ENCODE measurements at places on chromosomes 3 and 15. TPM values are rescaled to one million over a fixed set of nuclear protein-coding genes. Genes with fewer than 3 reads are reported as not detected.

The DPH6 gene
- total RNA-seq = 26.4 TPM

The WDR93 gene
- total RNA-seq = 0.69 TPM

The WDR72 gene
- total RNA-seq = 0.10 TPM

The RTP3 gene
- total RNA-seq = not detected

The ZDHHC3 gene
- total RNA-seq = 95.8 TPM

The CNTN3 gene
- 24.1 TPM for total RNA-seq

The PLSCR5 gene
- 0.88 TPM for total RNA-seq

The GOLGB1 gene
- 53.9 TPM for total RNA-seq

The FAH gene
- total RNA-seq = 23.1 TPM

GRCh38 chr3:28521663-28522062 lies 173.0 kb upstream of the AZI2 start:
- no peaks in the 10 kb centered on the region for H3K36me3 ChIP-seq
- H3K27me3 ChIP-seq = no peaks in the 10 kb centered on the region
- DNase-seq = no peak
- no peak overlapping the region for H3K27ac ChIP-seq
- no peak overlapping the region for H3K4me3 ChIP-seq

GRCh38 chr3:132290833-132291232 lies 26.4 kb upstream of the ACP3 start:
- no peaks in the 10 kb centered on the region for H3K27me3 ChIP-seq
- no peak for DNase-seq
- no peaks in the 10 kb centered on the region for H3K36me3 ChIP-seq
- no peak overlapping the region for H3K4me3 ChIP-seq

- H3K27me3 ChIP-seq = no peaks in the 10 kb centered on the region
- H3K4me3 ChIP-seq = no peak overlapping the region
- DNase-seq = no peak
- H3K4me1 ChIP-seq = peaks cover 11% of the 10 kb centered on the region
- no peaks in the 10 kb centered on the region for H3K36me3 ChIP-seq
- peak overlapping the region; percentile 6 for H3K27ac ChIP-seq
These were observed 9.5 kb upstream of the TRIM69 start for GRCh38 chr15:44726568-44727484.

GRCh38 chr3:77816366-77816765 lies 776.5 kb downstream of the ROBO2 start:
- no peaks in the 10 kb centered on the region for H3K4me1 ChIP-seq
- no peaks in the 10 kb centered on the region for H3K27me3 ChIP-seq
- H3K4me3 ChIP-seq = no peak overlapping the region
- DNase-seq = no peak
- H3K27ac ChIP-seq = no peak overlapping the region

- no peak overlapping the region for H3K4me3 ChIP-seq
- H3K4me1 ChIP-seq = no peaks in the 10 kb centered on the region
- no peaks in the 10 kb centered on the region for H3K27me3 ChIP-seq
These were observed 38.4 kb downstream of the TSC22D2 start for GRCh38 chr3:150446470-150446977.

GRCh38 chr3:137259089-137259488 lies 301.3 kb downstream of the IL20RB start:
- H3K4me3 ChIP-seq = no peak overlapping the region
- H3K27ac ChIP-seq = no peak overlapping the region
- H3K36me3 ChIP-seq = no peaks in the 10 kb centered on the region
- no peak for DNase-seq
- no peaks in the 10 kb centered on the region for H3K27me3 ChIP-seq
- peaks cover 10% of the 10 kb centered on the region for H3K4me1 ChIP-seq

- no peaks in the 10 kb centered on the region for H3K4me1 ChIP-seq
- no peaks in the 10 kb centered on the region for H3K27me3 ChIP-seq
- no peak overlapping the region for H3K27ac ChIP-seq
- no peak for DNase-seq
These were observed 46.7 kb downstream of the PRTG start for GRCh38 chr15:55696221-55696620.

DNA sequence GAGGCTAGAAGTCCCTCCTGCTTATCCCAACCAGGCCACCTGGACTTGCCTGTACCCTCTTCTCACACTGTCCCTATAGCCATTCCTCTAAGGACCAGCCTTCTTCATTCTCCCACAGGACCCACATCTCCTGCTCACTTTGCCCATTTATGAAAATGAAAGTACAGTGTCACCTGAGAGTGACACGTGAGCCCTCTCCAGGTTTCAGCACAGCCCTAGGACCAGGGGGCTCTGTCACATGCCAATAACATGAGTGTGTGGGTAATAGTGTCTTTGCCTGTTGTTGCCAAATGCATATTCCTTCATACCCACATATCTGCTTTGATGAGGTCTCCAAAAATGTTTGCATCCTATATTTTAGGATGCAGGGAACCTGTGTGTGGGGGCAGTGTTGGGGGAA lies 42.3 kb upstream of the TNFAIP8L3 start:
- H3K4me3 ChIP-seq = no peak overlapping the region
- H3K36me3 ChIP-seq = no peaks in the 10 kb centered on the region
- DNase-seq = no peak
- no peaks in the 10 kb centered on the region for H3K27me3 ChIP-seq
- no peak overlapping the region for H3K27ac ChIP-seq

DNA sequence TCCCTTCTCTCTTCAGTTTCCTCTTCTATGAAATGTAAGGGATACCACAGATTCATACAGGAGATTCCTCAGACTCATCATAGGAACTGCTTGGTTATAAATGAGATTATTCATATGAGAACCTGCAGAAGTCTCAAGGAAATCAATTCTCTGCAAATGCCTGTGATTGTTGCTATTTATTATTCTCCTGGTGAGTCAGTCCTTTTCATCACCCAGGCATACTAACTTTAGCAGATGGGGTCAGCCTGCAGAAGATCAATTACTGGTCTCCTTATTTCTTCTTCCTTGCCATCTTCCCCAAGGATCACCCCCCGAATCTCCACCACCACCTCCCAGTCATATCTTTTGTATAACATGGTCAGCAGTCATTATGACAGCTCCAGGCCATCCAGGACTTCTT lies 53.8 kb upstream of the DCP1A start:
- H3K4me3 ChIP-seq = no peak overlapping the region
- DNase-seq = no peak

DNA sequence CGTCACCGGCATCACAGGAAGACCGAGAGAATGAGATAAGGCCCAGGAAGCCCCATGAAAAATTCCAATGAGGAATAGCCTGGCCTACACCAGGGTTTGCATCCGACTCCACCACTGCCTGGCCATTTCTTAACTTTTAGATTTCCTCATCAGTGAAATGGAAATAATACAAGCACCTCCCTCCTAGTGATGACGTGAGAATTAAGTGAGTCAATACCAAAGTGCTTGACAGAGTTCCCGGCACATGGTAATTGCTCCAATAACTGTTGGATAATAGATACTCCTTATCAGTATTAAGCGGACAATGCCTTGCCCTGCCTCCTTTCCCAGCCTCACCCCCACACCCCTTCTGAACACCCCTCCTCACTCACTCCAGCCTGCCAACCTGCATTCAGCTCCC lies 105.4 kb downstream of the TLE3 start:
- H3K27ac ChIP-seq = no peak overlapping the region
- H3K36me3 ChIP-seq = no peaks in the 10 kb centered on the region
- H3K4me1 ChIP-seq = peaks cover 35% of the 10 kb centered on the region
- no peak overlapping the region for H3K4me3 ChIP-seq
- peaks cover 8% of the 10 kb centered on the region for H3K27me3 ChIP-seq

- H3K4me3 ChIP-seq = no peak overlapping the region
- H3K27ac ChIP-seq = no peak overlapping the region
- no peaks in the 10 kb centered on the region for H3K4me1 ChIP-seq
These were observed 160.9 kb downstream of the TBC1D5 start for GRCh38 chr3:17581421-17582080.

- no peak overlapping the region for H3K4me3 ChIP-seq
- peaks cover 44% of the 10 kb centered on the region for H3K36me3 ChIP-seq
- no peaks in the 10 kb centered on the region for H3K27me3 ChIP-seq
- no peaks in the 10 kb centered on the region for H3K4me1 ChIP-seq
These were observed 30.3 kb downstream of the CDC25A start for GRCh38 chr3:48157950-48158376.

GRCh38 chr3:195240939-195241338 lies 30.0 kb downstream of the XXYLT1 start:
- H3K4me3 ChIP-seq = no peak overlapping the region
- DNase-seq = no peak
- peaks cover 16% of the 10 kb centered on the region for H3K4me1 ChIP-seq
- no peak overlapping the region for H3K27ac ChIP-seq
- H3K36me3 ChIP-seq = peaks cover 6% of the 10 kb centered on the region

- no peaks in the 10 kb centered on the region for H3K27me3 ChIP-seq
- H3K4me1 ChIP-seq = no peaks in the 10 kb centered on the region
- H3K27ac ChIP-seq = no peak overlapping the region
- no peak overlapping the region for H3K4me3 ChIP-seq
These were observed 299.8 kb upstream of the CNTN4 start for GRCh38 chr3:1798711-1799405.

- peaks cover 14% of the 10 kb centered on the region for H3K27me3 ChIP-seq
- H3K27ac ChIP-seq = no peak overlapping the region
- H3K4me1 ChIP-seq = peaks cover 33% of the 10 kb centered on the region
- H3K4me3 ChIP-seq = no peak overlapping the region
- peaks cover 12% of the 10 kb centered on the region for H3K36me3 ChIP-seq
- DNase-seq = no peak
These were observed 633 bp downstream of the THPO start for GRCh38 chr3:184377374-184377773.

DNA sequence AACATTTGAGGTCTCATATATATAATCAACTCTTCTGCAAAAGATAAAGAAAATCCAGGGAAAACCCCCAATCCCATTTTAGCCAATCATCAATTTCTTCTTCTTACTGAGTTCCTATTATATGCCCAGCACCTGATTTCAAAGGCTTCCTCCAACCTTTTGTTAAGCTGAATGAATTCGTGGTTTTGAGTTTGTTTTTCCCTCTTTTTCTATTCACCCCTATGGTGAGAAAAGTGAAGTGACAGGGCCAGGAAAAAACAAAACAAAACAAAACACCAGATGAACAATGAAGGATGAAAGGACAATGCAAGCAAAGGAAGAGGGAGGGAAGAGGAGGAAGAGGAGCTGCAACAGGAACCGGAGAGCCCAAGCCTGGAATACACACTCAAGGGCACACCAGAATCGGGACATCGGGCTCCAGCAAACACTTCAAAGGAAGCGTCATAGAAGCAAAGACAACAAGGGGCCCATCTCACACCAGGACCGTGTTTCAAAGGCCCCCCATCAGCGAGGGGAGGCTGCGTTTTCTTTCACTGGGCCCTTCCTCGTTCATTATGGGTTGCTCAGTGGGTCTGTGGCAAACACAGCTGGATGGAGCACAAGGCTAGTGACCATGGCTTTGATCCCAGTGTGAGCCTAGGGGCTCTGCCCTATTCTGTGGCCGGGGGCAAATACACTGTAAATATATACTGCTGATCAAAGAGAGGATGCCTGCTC lies 50.2 kb downstream of the VGLL4 start:
- no peak for DNase-seq
- peaks cover 39% of the 10 kb centered on the region for H3K4me1 ChIP-seq
- H3K4me3 ChIP-seq = no peak overlapping the region
- no peaks in the 10 kb centered on the region for H3K27me3 ChIP-seq
- peak overlapping the region; percentile 97 for H3K27ac ChIP-seq

DNA sequence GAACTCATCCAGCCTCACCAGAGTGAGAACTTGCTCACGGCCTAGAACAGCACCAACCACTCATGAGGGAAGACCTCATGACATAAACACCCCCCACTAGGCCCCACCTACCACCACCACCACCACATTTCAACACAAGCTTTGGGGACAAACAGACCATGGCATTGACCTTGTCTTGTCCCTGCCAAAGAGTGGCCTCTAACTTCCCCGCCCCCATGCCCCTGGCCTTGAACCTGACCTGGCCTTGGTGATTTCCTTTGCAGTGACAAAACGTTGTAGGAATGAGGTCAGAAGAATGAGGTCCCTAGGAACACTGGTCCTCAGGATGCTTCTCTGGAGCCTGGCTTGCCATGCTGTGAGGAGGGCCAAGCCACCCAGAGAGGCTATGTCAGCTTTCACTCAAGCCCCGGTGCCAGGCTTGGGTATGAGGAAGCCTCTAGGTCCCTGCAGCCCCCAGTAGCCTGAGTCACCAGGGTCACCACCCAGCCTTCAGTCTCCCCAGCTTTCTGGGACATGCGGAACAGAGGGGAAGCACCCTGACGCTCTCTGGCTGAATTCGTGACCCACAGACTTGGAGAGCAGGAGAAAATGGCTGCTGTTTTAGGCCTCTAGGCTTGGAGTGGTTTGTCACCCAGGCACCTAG lies 57.9 kb downstream of the TPRA1 start:
- H3K4me1 ChIP-seq = peaks cover 18% of the 10 kb centered on the region
- no peak overlapping the region for H3K4me3 ChIP-seq
- DNase-seq = no peak
- H3K27me3 ChIP-seq = no peaks in the 10 kb centered on the region
- no peaks in the 10 kb centered on the region for H3K36me3 ChIP-seq
- H3K27ac ChIP-seq = no peak overlapping the region

DNA sequence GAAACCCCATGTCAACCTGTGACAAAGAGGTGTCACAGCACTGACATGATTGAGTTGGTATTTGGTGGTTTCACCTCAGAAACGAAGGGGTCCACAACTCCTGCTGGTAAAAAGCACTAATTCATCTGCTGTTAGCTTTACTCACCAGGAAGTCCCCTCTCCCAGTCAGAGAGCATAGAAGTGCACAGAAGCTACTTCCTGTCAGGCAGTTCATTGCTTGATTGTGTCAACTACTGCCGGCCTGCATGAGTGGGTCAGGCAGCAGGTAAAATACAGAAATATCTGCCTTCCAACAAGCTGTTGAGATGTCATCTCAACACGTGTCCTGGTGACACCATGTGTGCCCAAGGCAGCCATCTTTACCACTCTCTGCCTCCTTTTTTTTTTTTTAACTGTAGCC lies 596.6 kb upstream of the NR2F2 start:
- no peak for DNase-seq
- no peak overlapping the region for H3K27ac ChIP-seq
- H3K4me3 ChIP-seq = no peak overlapping the region
- H3K4me1 ChIP-seq = no peaks in the 10 kb centered on the region

- H3K27me3 ChIP-seq = no peaks in the 10 kb centered on the region
- H3K36me3 ChIP-seq = no peaks in the 10 kb centered on the region
- H3K27ac ChIP-seq = no peak overlapping the region
These were observed 51.3 kb upstream of the MTMR10 start for GRCh38 chr15:31042751-31043150.

- H3K27ac ChIP-seq = no peak overlapping the region
- no peaks in the 10 kb centered on the region for H3K36me3 ChIP-seq
- no peak for DNase-seq
- no peaks in the 10 kb centered on the region for H3K4me1 ChIP-seq
- H3K4me3 ChIP-seq = no peak overlapping the region
These were observed 13.2 kb upstream of the RGMA start for GRCh38 chr15:93102211-93102610.

DNA sequence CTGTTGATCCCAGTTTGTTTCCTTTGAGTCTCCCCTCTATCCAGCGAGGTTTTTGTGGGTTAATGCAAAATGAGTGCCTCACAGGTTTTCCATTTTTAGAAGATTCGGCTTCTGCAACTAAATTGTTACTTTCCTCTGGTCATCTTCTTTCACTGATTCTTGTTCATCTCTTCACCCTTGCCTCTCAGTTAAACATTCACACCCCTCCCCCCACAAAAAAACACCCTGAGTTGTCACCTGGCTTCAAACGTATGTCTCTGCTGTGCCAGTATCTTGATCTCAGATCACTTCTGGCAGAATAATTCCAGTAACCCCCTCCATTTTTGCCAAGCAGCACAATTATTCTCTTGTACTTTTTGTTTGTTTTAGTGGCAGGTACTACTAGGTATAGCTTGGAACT lies 12.3 kb upstream of the CLDN16 start:
- no peaks in the 10 kb centered on the region for H3K4me1 ChIP-seq
- H3K27ac ChIP-seq = no peak overlapping the region
- DNase-seq = no peak
- H3K4me3 ChIP-seq = no peak overlapping the region
- H3K36me3 ChIP-seq = no peaks in the 10 kb centered on the region

Measured in spinal cord (tissue), 10 donors.